ENCODE measurements at places on chromosomes 1 and 21. TPM values are rescaled to one million over a fixed set of nuclear protein-coding genes. Genes with fewer than 3 reads are reported as not detected.

MAP10 gene
- 3.1 TPM for total RNA-seq

LCE3E gene
- not detected for total RNA-seq

RIMS3 gene
- total RNA-seq: 6.2 TPM

C8A gene
- total RNA-seq: not detected

- no peak for DNase-seq
These were observed 412.1 kb downstream of the DPYD start for GRCh38 chr1:97508653-97509218.

- no peak for DNase-seq
These were observed 1.8 kb upstream of the HSD11B1 start for GRCh38 chr1:209702832-209703231.

DNA sequence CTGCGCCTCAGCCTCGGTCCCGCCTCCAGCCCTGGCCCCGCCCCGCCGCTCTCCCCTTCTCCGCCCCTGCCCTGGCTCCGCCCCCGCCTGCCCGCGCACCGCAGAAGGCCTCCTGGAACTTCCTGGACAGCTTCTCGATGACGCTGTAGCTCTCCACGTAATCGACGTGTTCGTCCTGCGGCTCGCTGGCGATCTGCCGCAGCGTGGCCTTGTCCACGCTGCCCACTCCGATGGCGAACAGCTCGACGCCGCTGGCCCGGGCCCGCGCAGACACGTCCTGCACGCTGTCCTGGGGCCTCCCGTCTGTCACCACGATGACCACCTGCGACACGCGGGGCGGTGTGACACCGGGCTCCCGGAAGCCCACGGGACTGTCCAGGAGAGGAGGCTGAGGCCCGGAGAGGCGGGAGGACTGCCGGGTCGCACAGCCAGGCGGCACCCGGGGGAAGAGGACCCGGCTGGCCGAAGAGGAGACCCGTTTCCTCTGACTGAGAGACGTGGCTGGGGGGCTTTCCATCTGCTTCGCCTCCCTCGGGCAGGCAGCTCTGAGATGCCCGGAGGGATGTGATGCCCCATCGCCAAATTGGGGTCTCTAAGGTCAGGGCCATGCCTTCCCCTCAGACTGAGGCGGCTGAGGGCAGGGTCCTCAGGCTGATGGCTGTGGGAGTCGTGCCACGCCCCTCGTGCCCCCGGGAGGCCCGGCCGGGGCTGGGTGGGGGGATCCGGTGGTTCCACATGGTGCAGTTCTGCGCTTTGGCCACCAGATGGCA, 4.6 kb downstream of the MATN1 start:
- peak; percentile 86 for DNase-seq

GRCh38 chr1:52360595-52360968, 5.4 kb downstream of the CC2D1B start:
- no peak for DNase-seq
